ENCODE measurements at places on chromosomes 7 and 10. TPM values are rescaled to one million over a fixed set of nuclear protein-coding genes. Genes with fewer than 3 reads are reported as not detected.

DNA sequence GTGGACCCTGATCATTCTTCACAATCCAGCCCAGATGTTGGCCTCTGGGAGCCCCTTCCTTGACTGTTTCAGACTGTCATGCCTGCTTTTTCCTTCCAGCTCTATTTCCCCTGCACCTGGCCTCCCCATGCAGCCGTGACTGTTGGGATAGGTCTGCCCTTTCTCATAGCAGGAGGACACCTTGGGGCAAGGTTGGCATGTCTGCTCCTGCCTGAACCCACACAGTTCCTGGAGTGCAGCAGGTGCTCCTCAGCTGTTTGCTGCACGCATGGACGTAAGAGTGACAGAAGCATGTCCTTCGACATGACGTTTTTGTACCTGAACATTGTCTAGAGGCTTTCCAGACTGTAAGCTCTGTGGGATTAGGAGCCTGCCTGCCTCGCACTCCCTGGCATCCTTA lies 24.0 kb downstream of the POR start:
- peaks cover 16% of the 10 kb centered on the region for H3K4me1 ChIP-seq
- no peak overlapping the region for H3K27ac ChIP-seq

- peak overlapping the region; percentile 98 for H3K4me3 ChIP-seq
- H3K27ac ChIP-seq, result no peak overlapping the region
- DNase-seq, result peak; percentile 53
These were observed 1.2 kb upstream of the TMEM243 start for GRCh38 chr7:87220734-87221215.

Gene CDC14C
- total RNA-seq, result 0.23 TPM

Gene SKIDA1
- total RNA-seq, result 2.3 TPM

Gene ITGB8
- 34.2 TPM for total RNA-seq

Gene ELFN1
- total RNA-seq, result 3.6 TPM

Gene PDE6C
- 0.07 TPM for total RNA-seq
